ENCODE measurements at places on chromosomes 6 and 20. TPM values are rescaled to one million over a fixed set of nuclear protein-coding genes. Genes with fewer than 3 reads are reported as not detected.

The KHDC1 gene
- 0.85 TPM for total RNA-seq

The LHFPL5 gene
- not detected for total RNA-seq

The HDGFL1 gene
- not detected for total RNA-seq

The LPIN3 gene
- 2.4 TPM for total RNA-seq

The ZGPAT gene
- total RNA-seq: 21.7 TPM

The SLC17A2 gene
- total RNA-seq: not detected

The TENT5A gene
- total RNA-seq: 4.1 TPM
